Lung (tissue), 17 donors: ENCODE measurements at places on chromosomes 7 and 10. TPM values are rescaled to one million over a fixed set of nuclear protein-coding genes. Genes with fewer than 3 reads are reported as not detected.

The PLXDC2 gene
- 99.6 TPM for total RNA-seq

The TNS3 gene
- total RNA-seq = 140 TPM

The BLNK gene
- 18.7 TPM for total RNA-seq

The ADK gene
- total RNA-seq = 45.8 TPM

The GPR26 gene
- total RNA-seq = not detected

The ERVW-1 gene
- total RNA-seq = not detected

The NEUROG3 gene
- not detected for total RNA-seq

The SCIN gene
- 24.7 TPM for total RNA-seq

The APBB1IP gene
- total RNA-seq = 12.2 TPM

The NEURL1 gene
- 0.14 TPM for total RNA-seq

The ZNF33A gene
- total RNA-seq = 25.7 TPM

The NKX2-3 gene
- total RNA-seq = not detected

The FAM24A gene
- total RNA-seq = not detected

DNA sequence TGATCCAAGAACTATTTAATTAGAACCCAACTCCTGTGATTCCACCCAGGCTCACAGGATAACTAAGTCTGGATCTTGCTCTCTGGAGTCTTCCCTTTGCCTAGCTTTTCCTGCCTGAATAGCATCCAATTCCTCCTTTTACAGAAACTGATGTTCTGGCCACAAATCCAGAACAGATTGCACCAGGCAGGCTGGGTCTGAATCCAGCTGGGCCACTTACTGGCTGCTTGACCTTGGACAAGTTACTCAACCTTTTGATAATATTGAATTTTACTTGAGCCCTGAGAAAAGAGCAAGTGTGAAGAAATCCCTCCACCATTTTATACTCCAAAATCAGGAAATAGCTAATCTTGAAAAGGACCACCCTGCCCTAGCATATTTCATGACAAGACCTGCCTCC is 55.5 kb upstream of the SLC35G1 start:
- peak overlapping the region; percentile 54 for H3K27ac ChIP-seq
- H3K36me3 ChIP-seq = no peaks in the 10 kb centered on the region
- no peaks in the 10 kb centered on the region for H3K4me1 ChIP-seq
- DNase-seq = no peak

GRCh38 chr7:25882151-25882773 is 269.7 kb upstream of the NFE2L3 start:
- H3K27ac ChIP-seq = no peak overlapping the region
- no peaks in the 10 kb centered on the region for H3K36me3 ChIP-seq
- peaks cover 4% of the 10 kb centered on the region for H3K27me3 ChIP-seq
- H3K4me3 ChIP-seq = no peak overlapping the region
- H3K4me1 ChIP-seq = no peaks in the 10 kb centered on the region

- H3K27ac ChIP-seq = no peak overlapping the region
- H3K36me3 ChIP-seq = no peaks in the 10 kb centered on the region
- H3K4me1 ChIP-seq = peaks cover 17% of the 10 kb centered on the region
- H3K4me3 ChIP-seq = no peak overlapping the region
- no peaks in the 10 kb centered on the region for H3K27me3 ChIP-seq
Measured at GRCh38 chr10:62183857-62184795, 84.5 kb downstream of the RTKN2 start.

DNA sequence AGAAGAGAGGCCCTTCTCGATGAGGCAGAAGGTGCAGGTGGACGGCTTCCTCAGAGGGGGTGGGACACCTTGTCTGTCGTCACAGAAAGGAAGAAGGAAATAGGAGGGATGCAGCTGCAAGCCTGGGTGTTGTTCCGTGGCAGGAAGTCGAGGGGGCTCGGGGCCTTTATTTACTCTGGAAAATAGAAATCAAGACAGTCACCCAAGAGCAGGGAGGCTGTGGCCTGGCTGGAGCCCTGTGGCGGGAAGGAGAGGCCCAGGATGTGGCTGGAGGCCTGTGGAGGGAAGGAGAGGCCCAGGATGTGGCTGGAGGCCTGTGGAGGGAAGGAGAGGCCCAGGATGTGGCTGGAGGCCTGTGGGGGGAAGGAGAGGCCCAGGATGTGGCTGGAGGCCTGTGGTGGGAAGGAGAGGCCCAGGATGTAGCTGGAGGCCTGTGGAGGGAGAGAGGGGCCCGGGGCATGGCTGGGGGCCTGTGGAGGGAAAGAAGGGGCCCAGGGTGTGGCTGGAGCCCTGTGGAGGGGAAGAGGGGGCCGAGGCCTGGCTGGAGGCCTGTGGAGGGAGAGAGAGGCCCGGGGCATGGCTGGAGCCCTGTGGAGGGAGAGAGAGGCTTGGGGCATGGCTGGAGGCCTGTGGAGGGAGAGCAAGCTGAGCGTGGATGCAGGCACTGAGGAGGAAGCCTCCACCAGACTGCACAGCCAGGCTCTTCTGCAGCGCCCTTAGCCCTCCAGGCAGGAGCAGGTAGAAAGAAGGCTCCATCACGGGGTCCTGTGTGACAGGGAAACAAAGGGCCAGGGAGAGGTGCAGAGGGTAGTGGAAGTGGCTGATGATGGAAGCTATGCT is 97.3 kb upstream of the SFMBT2 start:
- no peaks in the 10 kb centered on the region for H3K36me3 ChIP-seq
- no peak for DNase-seq
- H3K27ac ChIP-seq = no peak overlapping the region
- no peaks in the 10 kb centered on the region for H3K4me1 ChIP-seq
- no peaks in the 10 kb centered on the region for H3K27me3 ChIP-seq
- H3K4me3 ChIP-seq = no peak overlapping the region

DNA sequence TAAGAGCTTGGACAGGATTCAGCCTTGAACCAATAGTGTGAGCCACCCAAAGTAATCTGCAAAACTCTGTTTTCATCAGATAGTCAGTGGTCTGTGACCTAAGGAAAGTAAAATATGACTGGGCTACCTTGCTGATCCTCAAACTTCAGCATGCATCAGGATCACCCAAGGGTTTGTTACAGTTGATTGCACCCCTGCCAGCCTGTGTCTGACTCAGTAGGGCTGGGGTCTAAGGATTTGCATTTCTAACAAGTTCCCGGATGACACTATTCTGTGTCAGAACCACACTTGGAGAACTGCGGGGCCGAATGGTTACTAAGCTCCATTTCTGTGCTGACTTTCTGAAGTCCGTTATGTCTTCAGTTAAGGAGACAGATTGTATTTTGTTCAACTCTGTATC is 40.6 kb upstream of the TSPAN13 start:
- no peak overlapping the region for H3K27ac ChIP-seq
- no peaks in the 10 kb centered on the region for H3K4me1 ChIP-seq
- DNase-seq = no peak
- no peaks in the 10 kb centered on the region for H3K27me3 ChIP-seq

DNA sequence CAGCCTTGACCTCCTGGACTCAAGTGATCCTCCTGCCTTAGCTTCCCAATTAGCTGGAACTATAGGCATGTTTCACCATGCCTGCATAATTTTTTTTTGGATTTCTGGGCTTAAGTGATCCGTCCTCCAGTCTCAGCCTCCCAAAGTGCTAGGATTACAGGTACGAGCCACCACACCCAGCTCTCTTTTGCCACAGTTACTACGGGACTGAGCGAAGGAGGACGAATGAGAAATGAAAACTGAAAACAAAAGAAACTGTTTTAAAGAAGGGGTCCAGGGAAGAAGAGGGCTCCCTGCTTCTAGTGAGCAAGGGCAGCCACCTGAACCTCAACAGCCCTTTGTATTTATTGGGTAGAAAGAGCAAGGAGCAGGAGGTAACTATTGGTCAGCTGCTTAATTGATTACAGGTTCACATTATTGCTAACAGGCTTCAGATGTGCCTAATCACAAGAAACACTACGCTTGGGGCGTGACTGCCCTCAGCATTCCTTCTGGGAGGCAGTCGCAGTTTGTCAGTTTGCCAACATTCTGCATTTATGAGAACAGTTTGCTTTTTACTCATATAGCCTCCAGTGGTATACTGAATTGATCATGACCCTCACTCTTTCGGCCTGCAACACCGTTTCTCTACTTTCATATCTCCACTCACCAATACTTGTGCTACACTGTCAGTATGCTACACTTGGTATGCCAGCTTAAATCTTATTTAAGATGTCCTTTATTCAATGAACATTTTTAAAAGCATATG is 676.8 kb downstream of the DNAJB9 start:
- no peaks in the 10 kb centered on the region for H3K36me3 ChIP-seq
- H3K27ac ChIP-seq = no peak overlapping the region
- H3K27me3 ChIP-seq = no peaks in the 10 kb centered on the region
- H3K4me1 ChIP-seq = no peaks in the 10 kb centered on the region

GRCh38 chr10:43294892-43295291 is 28.0 kb upstream of the RASGEF1A start:
- H3K27ac ChIP-seq = no peak overlapping the region
- peaks cover 9% of the 10 kb centered on the region for H3K27me3 ChIP-seq
- no peak overlapping the region for H3K4me3 ChIP-seq
- H3K36me3 ChIP-seq = no peaks in the 10 kb centered on the region
- H3K4me1 ChIP-seq = no peaks in the 10 kb centered on the region

DNA sequence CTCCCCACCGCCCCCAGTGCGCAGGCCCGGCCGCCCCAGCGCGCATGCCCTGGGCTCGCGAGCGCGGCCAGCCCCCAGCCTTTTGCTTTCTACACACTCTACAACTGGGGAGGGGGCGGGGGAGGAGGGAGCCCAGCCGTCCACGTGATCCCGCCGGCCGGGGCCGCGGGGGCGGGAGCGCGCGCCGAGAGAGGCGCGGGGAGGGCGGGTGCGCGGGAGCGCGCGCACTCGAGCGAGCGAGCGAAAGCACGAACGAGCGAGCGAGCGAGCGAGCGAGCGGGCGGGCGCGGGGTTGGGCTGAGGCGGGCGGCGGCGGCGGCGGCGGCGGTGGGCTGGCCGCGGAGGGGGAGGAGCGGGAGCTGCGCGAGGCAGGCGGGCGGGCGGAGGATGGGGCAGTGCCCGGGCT is at the start of gene AUTS2:
Gene AUTS2 (plus strand): TSS at position 395 of the 406 bp plus-strand sequence. CDS start 1,179 bp downstream, outside the sequence.
- H3K4me3 ChIP-seq = peak within 1 kb of the TSS; percentile 92
- H3K27ac ChIP-seq = peak within 1 kb of the TSS; percentile 84
- no peaks in the 10 kb centered on the region for H3K27me3 ChIP-seq
- no peaks in the 10 kb centered on the region for H3K36me3 ChIP-seq
- peak; percentile 97 for DNase-seq
- peaks cover 13% of the 10 kb centered on the region for H3K4me1 ChIP-seq

DNA sequence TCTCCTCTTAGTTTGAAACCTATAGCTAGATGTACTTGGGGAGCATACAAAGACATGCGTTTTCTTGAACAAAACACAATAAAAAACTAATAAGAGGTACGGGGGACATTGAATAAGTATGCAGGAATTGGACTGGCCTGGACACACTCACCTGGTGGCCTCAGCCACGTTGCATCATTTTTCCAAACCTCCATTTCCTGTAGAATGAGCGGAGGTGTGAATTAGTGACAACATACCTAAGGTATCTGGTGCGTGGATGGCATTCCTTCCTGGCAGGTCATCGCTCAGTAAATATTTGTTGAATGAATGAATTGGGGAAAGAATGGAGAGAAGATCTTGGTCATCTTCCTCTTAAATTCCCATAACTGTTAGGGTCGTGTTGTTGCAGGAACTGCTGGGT is 103.2 kb upstream of the CTBP2 start:
- no peak overlapping the region for H3K27ac ChIP-seq
- H3K27me3 ChIP-seq = no peaks in the 10 kb centered on the region
- H3K4me1 ChIP-seq = no peaks in the 10 kb centered on the region
- H3K36me3 ChIP-seq = no peaks in the 10 kb centered on the region
- no peak for DNase-seq

DNA sequence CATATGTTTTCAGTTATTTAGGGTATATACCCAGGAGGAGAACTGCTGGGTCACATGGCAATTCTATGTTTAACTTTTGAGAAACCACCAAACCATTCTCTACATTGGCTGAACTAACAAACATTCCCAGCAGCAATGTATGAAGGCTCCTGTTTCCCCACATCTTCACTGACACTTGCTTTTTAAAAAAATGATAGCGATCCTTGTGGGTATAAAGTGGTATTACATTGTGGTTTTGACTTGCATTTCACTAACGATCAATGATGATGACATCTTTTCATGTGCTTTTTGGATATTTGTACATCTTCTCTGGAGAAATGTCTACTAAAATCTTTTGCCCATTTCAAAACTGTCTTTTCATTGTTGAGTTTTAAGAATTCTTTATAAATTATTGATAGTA is 51.2 kb upstream of the ANAPC16 start:
- DNase-seq = no peak
- H3K36me3 ChIP-seq = peaks cover 1% of the 10 kb centered on the region
- no peak overlapping the region for H3K4me3 ChIP-seq

DNA sequence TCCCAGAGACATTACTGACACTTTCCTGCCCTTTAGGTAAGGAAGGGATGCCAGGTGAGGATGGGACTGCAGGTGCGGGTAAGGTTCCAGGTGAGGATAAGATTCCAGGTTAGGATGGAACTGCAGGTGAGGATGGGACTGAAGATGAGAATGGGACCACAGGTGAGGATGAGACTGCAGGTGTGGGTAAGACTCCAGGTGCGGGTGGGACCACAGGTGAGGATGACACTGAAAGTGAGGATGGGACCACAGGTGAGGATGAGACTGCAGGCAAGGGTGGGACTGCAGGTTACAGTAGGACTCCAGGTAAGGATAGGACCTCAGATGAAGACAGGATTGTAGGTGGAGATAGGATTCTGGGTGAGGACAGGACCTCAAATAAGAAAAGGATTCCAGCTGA is 322.3 kb downstream of the WDR37 start:
- H3K27me3 ChIP-seq = peaks cover 34% of the 10 kb centered on the region
- no peak overlapping the region for H3K4me3 ChIP-seq
- H3K36me3 ChIP-seq = no peaks in the 10 kb centered on the region

DNA sequence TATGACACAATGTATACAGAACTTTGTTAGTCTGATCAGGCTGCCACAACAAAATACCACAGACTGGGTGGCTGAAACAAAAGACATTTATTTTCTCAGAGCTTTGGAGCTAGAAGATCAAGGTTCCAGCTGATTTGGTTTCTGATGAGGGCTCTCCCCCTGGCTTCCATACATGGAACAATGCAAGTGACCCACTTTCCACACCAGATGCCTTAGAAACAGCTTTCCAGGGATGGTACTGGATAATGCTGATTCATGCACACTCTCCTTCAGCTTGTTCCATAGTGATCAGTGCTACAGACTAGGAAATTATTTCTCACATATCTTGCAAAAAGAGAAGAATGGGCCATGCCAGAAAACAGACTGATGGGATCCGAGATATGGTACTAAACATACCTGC is 1274.9 kb upstream of the SORCS1 start:
- no peak overlapping the region for H3K4me3 ChIP-seq
- H3K27me3 ChIP-seq = no peaks in the 10 kb centered on the region
- H3K36me3 ChIP-seq = no peaks in the 10 kb centered on the region
- no peaks in the 10 kb centered on the region for H3K4me1 ChIP-seq

DNA sequence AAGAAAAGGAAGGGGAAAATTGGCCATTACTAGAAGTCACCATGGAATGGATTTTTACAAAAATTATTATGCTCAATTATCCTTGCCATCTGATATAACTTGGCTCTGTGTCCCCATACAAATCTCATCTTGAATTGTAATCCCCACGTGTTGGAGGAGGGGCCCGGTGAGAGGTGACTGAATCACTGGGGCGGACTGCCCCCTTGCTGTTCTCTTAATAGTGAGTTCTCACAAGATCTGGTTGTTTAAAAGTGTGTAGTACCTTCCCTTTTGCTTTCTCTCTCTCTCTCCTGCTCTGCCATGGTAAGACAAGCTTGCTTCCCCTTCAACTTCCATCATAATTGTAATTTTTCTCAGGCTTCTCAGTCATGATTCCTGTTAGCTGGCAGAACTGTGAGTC is 1023.6 kb downstream of the XPNPEP1 start:
- no peak overlapping the region for H3K4me3 ChIP-seq
- H3K27me3 ChIP-seq = no peaks in the 10 kb centered on the region
- no peaks in the 10 kb centered on the region for H3K36me3 ChIP-seq
- DNase-seq = no peak
- H3K4me1 ChIP-seq = peaks cover 29% of the 10 kb centered on the region
- no peak overlapping the region for H3K27ac ChIP-seq

GRCh38 chr10:69385454-69386350 is 31.0 kb downstream of the TACR2 start:
- H3K36me3 ChIP-seq = peaks cover 28% of the 10 kb centered on the region
- DNase-seq = no peak
- H3K4me3 ChIP-seq = no peak overlapping the region
- no peak overlapping the region for H3K27ac ChIP-seq
